ENCODE measurements at places on chromosomes 4 and X.

DNA sequence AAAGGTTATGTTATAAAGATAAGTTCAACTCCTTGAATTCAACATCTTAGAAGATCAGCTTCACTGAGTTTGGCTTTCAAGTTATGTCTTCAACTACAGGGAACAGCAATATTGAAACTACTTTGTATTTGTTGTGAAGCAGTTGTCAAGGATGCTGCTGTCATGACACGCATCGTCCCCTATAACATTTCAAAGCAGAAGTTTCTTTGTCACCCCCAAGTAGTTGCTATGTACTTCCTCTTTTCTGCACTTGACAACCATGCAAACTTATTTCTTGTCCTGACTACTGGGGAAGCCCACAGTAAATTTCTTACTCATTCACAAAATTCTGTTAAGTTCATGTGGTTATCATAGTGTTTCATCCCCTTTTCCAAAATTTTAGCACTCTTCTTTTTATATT, 14.3 kb downstream of the ANTXR2 start:
- DNase-seq: no peak

GRCh38 chr4:151117371-151117962, 18.0 kb downstream of the RPS3A start:
- no peak for DNase-seq

DNA sequence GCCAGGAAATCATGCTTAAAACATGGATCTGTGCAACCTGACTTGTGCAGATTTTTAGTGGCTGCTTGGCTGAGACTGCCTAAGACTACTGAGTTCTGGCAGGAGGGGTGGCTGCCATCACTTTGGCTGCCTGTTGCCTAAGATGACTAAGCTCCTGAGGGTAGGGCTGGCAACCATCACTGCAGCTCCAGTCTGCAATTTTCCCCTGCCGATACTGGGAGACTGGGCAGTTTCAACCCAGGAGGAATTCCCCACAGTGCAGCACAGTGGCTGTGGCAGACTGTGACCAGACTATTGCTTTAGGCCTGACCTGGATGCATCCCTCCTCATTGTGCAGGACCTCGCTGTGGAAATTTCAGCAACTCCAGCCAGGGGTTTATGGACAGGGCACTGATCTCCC, 544.9 kb downstream of the ANKRD50 start:
- no peak for DNase-seq

DNA sequence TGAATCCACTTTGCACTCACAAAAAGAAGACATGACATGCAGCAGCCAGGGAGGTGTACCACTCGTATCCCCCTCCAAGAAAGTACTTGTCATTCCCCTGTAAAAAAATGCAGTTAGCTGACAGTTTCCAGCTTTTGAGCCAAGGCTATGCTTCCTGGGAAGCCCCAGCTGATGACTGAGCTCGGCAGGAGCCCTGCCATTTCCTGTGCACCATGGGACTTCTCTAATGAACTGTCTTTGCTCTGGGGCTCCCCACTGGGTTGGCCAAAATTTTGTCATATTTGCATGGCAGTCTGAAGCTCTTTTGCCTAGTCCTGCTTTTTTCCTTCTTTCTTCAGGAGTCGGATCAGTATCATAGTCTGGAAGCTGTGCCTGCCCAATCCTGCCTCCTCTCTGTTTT, 104.5 kb upstream of the MAOA start:
- no peak for DNase-seq

DNA sequence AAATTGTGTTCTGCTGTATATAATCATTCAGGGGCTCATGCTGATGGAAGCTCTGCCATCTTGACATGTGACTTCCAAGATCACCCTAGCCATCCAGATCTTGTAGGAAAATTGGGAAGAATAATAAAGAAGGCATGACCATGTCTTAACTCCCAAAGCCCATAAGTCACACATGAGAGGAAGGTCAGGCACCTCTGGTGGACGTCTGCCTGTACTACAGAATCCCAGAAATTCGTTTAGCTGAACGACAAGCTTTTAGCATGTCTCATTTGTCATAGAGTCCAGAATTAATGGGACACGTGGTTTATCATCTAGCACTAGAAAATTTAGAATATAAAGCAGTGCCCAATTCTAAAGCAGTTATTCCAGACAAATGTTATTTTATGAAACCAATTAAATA, 212.7 kb downstream of the CENPC start:
- DNase-seq: no peak

- DNase-seq: no peak
These were observed 795 bp upstream of the BRWD3 start for GRCh38 chrX:80810365-80810978.

DNA sequence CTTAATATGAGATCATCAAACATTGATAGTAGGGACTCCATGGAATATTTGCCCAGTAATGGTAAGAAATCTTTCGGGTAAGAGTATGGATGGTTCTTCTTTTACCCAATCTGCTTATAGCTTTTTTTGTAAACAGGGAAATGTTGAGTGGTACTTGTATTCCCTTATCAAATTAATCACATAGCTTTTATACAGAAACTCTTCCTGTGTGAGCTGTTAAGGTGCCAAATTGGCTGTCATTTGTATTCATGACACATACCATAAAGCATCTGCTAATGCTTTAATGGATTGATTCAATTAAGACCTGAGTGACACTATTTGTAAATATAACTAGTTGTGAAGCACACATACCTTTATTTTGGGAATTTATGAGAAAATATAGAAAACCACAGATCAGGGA, 34.2 kb downstream of the KLF3 start:
- no peak for DNase-seq

- DNase-seq: no peak
These were observed 689 bp upstream of the TMA16 start for GRCh38 chr4:163493643-163494359.

GRCh38 chr4:56197387-56197786, 189.9 kb downstream of the AASDH start:
- DNase-seq: no peak

- DNase-seq: no peak
These were observed 332.9 kb downstream of the RAB28 start for GRCh38 chr4:13151194-13151593.

Measured in activated CD8-positive, alpha-beta memory T cell treated with anti-CD3 and anti-CD28 coated beads for 24 hours (primary cell).